ENCODE measurements at places on chromosomes 16 and 17.

DNA sequence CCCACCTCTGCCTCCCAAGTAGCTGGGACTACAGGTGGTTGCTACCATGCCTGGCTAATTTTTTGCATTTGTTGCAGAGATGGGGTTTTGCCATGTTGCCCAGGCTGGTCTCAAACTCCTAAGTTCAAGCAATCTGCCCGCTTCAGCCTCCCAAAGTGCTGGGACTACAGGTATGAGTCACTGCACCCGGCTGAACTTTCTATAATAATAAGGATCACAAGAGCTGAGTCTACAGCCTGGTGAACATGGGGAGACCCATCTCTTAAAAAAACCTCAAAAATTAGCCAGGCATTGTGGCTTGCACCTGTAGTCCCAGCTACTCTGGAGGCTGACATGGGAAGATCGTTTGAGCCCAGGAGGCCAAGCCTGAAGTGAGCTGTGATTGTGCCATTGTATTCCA lies 53.5 kb downstream of the WDR59 start:
- DNase-seq = no peak

DNA sequence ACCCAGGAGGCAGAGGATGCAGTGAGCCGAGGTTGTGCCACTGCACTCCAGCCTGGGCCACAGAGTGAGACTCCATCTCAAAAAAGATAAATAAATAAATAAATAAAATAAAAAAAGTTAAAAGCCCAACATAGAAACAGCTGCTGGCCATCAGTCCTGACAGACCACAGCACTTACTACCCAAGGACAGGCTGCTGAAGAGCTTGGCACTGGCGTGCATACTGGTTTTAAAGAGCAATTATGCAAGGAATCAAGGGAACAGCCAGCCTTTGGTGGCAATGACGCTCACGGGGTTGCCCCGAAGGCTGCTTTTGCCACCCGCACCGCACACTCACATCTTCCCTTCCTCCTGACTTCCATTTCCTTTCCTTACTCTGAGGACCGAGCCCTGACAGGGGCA lies 4.2 kb downstream of the PLD6 start:
- DNase-seq = no peak

- no peak for DNase-seq
Measured at GRCh38 chr16:30808146-30808545, 21.1 kb upstream of the ZNF629 start.

GRCh38 chr17:81976332-81977210 lies 858 bp upstream of the ASPSCR1 start:
- DNase-seq = no peak

DNA sequence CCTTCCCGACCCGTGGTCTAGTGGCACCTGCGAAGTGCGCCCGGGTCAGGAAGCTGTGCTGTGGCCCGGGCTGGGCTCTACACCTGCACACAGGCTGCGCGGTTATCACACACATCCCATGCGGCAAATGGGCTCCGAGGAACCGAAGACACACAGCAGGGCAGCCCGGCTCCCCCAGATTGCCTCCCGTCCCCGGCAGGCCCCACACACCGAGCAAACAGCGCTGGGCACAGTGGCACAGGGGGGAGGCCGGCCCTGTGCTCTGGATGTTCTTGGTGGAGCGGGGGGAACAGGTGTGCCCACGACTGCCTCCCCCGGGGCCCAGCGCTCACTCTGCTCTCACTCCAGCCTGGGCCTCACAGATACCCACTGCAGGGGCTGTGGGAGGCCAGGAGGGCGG lies 28.9 kb upstream of the PABPN1L start:
- no peak for DNase-seq

DNA sequence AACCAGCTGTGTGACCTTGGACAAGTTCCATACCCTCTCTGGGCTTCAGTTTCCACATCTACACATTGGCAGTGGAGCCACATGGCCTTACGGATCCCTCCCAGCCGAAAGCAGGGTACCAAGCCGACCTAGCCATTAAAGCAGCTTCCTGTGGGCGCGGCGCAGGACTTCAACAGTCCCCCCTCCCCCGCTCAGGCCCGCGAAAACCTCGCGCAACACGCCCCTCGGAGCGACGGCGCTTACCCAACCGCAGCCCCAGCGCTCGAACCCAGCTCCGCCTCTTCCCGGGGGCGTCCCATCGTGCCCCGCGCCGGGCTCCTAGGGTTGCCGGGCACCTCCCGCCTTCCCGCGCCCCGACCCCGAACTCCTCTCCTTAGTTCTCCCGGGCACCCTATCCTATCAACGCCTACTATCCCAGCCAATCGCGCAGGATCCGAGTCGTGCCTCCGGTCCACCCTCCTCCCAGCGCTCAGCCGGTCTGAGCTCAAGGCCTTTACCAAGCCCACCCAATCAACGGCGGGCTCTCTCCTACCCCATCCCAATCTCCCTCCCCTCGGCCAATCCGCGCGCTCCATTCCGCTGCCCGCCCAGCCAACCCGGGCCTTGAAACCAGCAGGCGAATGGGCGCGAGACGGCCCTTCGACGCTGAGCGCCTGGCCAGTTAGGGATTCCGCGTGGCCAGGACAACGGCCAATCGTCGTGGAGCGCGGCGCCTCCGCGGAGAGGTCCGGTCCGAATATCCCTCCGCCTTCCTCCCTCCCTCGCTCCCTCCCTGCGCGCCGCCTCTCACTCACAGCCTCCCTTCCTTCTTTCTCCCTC lies at the start of gene KPNB1:
Gene KPNB1, plus strand, starts transcription at position 767 of the 819 bp plus-strand sequence. CDS start 326 bp downstream, outside the sequence.
- DNase-seq = peak; percentile 98

DNA sequence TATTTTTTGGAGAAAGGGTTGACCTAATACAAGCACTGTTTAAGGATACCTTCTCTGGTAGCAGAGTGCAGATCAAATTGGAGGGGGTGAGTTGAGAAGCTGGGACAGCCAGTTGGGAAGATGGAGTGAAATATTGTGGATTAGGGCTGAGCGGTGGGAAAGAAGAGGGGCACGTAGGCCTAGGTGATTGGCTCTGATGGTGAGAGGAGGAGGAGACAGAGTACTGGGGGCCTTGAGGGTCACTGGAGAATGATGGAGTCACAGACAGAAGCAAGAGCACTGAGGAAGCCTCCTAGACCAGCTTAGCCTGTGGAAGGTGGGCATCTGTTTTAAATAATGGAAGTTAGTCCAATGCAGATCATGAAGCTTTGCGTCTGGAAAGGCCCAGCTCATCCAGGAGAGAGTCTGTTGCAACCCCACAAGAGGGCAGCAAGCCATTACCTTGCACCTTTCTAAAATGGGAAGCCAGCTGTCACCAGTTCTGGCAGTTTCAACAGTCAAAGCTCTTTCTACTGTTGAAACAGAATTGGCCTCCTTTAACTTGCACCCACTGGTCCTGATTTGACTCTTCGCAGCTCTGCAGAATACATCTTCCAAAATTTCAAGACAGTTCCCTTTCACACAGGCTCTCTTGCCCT lies 11.8 kb downstream of the SLC9A5 start:
- DNase-seq = peak; percentile 35

DNA sequence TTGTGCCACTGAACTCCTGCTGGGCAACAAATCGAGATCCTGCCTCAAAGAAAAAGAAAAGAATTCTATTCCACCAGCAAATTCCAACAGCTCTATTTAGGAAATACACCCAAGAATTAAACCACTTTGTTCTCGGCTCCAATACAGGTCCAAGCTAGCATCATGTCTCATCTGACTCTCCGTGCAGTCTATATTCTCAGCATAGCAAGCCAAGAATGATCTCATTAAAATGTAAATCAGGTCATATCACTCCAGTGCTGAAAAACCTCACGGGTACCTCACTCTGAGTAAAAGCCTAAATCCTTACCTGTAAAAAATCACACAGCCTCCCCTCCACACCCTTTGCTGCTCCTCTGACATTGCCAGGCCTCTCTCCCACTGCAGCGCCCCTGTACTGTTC lies 23.9 kb downstream of the UBE2G1 start:
- no peak for DNase-seq

GRCh38 chr16:54245788-54246453 lies 40.7 kb downstream of the IRX3 start:
- DNase-seq = no peak

- DNase-seq = no peak
Measured at GRCh38 chr17:37478187-37478586, 11.5 kb upstream of the DUSP14 start.

GRCh38 chr17:67679721-67680120 lies 38.0 kb upstream of the NOL11 start:
- no peak for DNase-seq

DNA sequence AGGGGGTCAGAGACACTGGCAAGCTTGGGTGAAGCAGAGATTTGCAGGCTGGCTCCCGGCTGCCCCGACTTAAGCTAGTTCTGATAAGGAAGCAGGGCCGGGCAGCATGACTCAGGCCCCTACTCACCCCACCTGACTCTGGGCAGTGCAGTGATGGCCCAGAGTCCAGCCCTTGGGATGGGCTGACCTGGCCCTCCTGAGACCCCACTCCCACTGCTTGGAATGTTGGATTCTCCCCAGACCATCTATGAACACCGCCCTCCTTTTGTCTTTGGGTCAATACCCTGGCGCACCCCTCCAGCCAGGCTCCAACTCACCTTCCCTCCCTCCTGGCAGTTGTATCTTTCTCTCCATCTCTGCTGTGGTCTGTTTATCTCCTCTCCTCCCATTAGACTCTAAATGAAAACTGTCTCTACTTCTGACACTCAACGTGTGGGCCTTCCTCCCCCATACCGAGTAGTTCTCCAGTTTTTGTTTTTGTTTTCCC lies 21.0 kb downstream of the LGALS3BP start:
- peak; percentile 7 for DNase-seq

DNA sequence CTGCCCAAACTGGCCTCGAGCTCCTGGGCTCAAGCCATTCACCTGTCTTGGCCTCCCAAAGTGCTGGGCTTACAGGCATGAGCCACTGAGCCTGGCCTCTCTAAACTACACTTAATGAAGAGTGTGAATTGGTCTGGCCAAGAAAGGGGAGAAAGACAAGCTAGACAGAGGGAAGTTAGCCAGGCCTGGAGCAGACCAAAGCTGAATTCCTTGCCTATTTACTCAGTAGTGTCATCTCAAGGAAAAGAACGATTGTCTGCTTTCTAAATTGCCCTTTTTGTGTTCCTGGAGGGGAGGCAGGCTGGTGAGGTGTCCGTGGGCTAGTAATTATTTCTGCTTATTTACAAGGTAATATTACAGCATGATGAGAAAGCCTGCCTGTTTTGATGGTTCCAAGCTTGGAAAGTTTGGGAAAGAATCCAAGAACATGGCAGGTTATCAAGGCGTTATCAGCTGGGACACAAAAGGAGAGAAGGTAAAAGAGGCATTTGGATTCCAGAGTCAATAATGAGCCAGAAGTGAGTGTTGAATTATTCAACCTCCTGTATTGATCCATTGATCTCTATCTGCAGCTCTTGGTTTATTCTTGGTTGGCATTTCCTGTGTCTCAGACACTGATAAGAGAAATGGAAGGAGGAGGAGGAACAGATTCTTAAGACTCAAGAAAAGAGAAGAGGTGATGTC lies 6.3 kb upstream of the CBFB start:
- no peak for DNase-seq

DNA sequence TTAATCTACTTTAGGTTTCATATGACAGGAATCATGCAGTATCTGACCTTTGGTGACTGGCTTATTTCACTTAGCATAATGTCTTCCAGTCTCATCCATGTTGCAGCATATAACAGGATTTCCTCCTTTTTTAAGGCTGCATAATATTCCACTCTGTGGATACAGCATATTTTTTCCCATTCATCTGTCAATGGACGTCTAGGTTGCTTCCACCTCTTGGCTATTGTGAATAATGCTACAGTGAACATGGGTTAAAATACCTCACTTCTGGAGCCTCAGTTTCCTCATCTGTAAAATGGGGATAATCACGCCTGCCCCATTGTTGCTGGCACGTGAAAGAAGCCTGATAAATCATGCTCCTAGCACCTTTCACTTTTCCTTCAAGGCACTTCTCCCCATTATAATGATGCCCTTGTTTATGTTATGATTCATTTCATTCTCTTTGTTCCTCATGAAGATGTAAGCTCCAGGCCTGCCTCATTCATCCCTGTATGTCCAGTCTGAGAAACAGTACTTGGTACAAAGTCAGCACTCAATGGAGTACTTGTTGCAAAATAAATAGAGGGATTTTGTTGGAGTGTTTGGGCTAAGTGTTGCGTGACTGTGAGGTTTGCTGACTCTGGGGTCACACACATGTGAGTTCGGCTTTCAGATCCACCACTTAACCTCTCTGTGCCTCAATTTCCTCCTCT lies 59.6 kb downstream of the ABAT start:
- no peak for DNase-seq

DNA sequence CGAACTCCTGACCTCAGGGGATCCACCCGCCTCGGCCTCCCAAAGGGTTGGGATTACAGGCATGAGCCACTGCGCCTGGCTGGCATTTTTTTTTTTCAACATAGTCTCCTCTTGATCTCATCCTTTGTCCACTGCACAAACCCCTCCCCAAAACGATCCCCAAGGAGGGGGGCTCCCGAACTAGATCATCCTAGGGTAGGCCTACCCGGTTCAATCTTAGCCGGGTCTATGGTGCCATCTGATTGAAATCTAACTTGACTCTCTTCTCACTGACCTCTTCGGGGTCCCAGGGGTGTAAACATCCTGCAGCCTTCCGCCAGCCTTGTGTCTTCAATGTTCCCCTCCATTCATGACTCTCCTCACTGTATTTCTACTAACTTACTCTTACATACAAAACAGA lies 140.5 kb upstream of the CRHR1 start:
- no peak for DNase-seq

GRCh38 chr16:17515421-17516210 lies 44.9 kb upstream of the XYLT1 start:
- peak; percentile 29 for DNase-seq

- DNase-seq = no peak
Measured at GRCh38 chr17:19531780-19532501, 1.7 kb upstream of the SLC47A1 start.

- DNase-seq = peak; percentile 85
Measured at GRCh38 chr17:73231841-73232586, 29.7 kb downstream of the CPSF4L start.

- DNase-seq = no peak
Measured at GRCh38 chr16:69595127-69596036, 29.6 kb downstream of the NFAT5 start.

DNA sequence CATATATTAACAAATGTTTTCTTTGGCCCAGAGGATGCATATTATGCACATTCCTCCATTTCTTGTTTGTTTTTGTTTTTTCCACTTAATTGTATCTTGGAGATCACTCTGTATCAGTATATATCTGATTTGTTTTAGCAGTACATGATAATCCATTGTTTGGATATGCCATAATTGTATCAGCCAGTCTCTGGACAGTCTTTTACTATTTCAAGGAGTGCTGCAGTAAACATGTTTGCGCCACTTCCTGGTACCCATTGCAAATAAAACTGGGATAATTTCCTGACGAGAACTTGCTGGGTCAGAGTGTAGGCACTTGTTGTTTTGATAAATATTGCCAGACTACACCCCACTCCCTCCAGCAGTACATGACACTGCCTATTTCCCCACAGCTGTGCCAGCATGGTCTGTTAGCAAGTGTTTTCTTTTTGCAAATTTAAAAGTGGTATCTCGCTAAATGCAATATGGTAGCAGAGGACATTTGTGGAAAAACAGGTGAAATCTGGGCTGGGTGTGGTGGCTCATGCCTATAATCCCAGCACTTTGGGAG lies 4.9 kb upstream of the TMEM11 start:
- DNase-seq = no peak

- DNase-seq = no peak
Measured at GRCh38 chr17:82474223-82475010, 15.9 kb downstream of the NARF start.

- DNase-seq = no peak
Measured at GRCh38 chr17:45006927-45007461, 38.9 kb upstream of the C1QL1 start.

- DNase-seq = no peak
Measured at GRCh38 chr16:67447508-67448076, 16.7 kb downstream of the HSD11B2 start.

Data from amniotic stem cell (primary cell).